ENCODE measurements at places on chromosomes 5 and 9.

- peak; percentile 12 for DNase-seq
Measured at GRCh38 chr5:77957-78804, 13.8 kb upstream of the PLEKHG4B start.

GRCh38 chr5:142262683-142263082, 62.1 kb downstream of the SPRY4 start:
- no peak for DNase-seq

- DNase-seq = no peak
Measured at GRCh38 chr9:125428060-125428901, 166.7 kb downstream of the GAPVD1 start.

GRCh38 chr9:107049046-107049802, 186.3 kb downstream of the ZNF462 start:
- DNase-seq = no peak

DNA sequence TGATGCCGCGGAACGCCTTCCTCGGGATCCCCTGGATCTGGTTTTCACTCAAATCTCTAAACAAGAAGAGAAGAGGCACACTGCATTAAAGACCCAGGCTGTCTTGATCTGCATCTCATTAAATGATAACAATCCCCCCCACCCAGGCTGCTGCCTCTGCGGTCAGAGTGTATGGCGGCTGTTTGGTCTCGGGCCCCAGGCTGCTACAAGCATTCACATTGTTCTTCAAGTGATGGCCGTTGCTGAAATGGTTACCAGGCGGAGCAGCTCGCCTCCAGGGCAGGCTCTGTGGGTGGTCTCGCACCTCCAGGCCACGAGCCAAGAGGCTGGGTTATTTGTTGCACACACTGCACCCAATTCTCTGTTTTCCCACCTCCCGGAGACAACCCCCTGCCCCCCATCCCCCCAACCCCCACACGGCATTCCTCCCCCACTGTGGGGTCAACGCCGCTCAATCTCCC, 304.1 kb upstream of the PANK3 start:
- no peak for DNase-seq

DNA sequence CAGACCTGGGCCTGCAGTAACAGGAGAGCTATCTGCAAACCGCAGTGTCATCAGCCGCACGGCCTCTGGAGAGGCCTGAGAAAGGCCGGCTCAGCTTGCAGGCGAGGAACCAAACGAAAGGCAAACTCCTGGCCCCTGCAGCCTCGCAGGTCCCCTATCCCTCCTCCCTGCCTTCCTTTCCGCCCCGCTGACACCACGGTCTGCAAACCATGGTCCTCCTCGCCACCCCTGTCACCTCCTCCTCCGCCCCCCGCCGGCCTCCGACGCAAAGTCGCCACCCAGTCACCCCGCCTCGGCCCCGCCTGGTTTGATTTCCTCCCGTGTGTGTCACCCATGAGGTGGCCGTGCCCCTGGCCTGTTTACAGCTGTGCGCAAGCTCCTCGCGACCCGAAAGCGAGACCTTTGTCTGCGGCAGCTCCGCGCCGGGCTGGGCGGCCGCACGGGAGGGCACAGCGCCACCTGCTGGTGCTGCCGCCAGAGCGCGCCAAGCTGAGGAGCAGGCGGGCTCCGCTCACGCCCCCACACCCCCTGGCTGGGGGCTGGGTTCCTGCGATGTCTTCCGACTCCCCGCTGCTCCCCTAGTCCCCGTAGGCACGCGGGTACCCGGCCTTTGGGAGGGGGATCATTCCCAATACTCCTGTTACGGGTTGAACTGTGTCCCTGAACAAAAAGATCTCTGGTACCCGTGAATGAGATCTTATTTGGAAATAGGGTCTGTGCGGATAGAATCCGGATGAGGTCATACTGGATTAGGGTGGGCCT, 19.4 kb downstream of the GBGT1 start:
- peak; percentile 87 for DNase-seq

- DNase-seq = no peak
Measured at GRCh38 chr5:123107343-123108244, 18.6 kb downstream of the PRDM6 start.

GRCh38 chr9:68804911-68805889, 100.2 kb downstream of the PIP5K1B start:
- DNase-seq = no peak

DNA sequence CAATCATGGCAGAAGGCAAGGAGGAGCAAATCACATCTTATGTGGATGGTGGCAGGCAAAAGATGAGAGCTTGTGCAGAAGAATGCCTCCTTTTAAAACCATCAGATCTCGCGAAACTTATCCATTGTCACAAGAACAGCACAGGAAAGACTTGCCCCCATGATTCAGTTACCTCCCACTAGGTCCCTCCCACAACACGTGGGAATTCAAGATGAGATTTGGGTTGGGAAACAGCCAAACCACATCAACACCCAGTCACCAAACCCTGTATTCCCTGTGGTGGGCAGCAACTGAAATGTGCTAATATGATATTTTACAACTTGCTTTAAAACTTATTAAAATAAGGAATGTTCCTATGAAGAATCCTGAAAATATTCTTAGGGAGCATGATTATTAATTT, 54.2 kb downstream of the RASGRF2 start:
- no peak for DNase-seq

DNA sequence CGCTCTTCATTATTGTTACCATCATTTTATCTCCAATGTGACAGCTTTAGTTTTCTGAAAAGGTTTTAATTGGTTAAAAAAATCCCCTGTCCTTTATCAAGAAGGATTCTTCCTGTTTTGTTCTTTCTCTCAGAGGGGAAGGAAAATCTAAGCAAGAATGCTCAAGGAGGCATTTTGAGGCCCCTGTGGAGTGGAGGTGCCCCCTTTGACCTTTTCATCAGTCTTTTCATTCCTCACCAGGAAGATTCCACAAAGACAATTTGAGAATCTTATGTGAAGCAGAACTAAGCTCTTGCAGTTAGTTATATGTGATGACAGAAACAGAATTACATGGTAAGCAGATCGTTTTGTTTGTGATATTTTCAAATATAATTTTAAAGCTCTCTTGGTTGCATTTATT, 489.6 kb downstream of the MAN2A1 start:
- no peak for DNase-seq

DNA sequence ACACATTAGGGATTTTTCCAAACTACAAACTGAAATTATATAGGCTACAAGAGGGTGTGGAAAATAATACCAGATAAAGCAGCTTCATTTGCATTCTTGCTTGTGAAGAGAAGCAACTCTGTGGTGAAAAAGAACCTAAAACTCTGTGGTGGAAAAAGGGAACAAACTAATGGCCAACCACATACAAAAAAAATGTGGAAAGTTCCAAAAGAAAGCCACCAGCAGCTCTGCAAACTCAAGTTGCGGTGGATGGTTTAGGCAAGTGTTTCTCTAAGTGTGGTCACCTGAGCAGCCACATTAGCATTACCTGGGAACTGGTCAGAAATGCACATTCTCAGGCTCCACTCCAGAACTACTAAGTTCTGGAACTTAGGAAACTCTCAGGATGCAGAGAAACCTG, 586.4 kb downstream of the ACTL7B start:
- DNase-seq = no peak

GRCh38 chr9:130461218-130461630, 16.5 kb downstream of the ASS1 start:
- DNase-seq = peak; percentile 65

DNA sequence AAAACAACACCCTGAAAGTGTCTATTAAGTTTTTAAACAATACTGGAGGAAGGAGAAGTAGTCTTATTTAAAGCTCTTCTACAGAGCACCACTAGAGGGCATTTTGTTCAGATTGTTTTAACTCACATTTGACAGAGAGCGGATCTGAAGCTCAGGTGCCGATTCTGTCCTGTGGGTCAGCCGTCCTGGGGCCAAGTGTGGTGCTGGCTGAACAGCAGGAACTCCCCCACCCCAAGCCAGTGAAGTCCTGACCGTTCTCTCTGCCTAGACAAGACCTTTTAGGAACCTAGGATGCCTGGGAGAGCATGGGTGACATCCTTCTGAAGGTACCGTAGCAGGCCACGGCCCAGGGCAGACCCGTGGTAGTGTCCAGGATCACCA, 3.9 kb downstream of the EXOC3 start:
- no peak for DNase-seq

DNA sequence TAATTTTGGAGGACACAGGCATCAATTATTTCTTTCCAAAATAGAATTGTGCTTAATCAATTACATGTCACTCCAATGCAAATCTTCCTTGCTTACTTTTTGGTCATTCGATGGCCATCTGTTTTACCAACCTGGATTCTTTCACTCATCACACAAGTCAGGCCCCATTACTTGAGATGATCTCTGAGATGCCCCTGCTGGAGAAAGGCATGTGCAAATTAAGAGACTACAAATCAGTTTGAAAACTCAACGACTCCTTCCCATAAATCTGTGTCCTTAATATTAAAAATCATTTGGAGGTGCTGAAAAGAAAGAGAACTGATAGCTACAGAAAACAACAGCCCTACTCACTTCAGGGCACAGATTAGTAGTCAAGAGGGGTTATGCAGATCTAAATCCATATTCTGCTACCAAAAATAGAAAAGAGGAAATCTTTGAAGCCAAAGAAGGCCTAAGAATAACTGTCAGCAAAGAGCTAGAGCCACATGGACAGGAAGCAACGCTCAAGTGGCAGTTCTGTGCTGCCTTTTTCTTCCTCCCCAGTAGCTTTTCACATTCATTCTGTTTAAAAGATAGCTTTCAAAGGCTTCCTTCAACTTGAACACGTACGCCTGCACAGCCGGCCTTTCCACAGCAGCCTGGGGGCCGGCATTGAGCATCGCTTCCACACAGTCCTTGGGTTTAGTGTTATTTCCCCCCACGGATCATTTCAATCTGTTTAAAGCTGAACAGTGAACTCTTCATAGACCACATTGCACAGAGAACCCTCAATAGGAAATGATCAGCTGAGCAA, 79.3 kb upstream of the MAP3K1 start:
- peak; percentile 64 for DNase-seq

- no peak for DNase-seq
Measured at GRCh38 chr5:11234501-11234911, 473.5 kb upstream of the DAP start.

- no peak for DNase-seq
Measured at GRCh38 chr9:110334183-110334582, 3.5 kb downstream of the TXNDC8 start.

GRCh38 chr9:2420543-2420942, 201.0 kb upstream of the VLDLR start:
- no peak for DNase-seq

DNA sequence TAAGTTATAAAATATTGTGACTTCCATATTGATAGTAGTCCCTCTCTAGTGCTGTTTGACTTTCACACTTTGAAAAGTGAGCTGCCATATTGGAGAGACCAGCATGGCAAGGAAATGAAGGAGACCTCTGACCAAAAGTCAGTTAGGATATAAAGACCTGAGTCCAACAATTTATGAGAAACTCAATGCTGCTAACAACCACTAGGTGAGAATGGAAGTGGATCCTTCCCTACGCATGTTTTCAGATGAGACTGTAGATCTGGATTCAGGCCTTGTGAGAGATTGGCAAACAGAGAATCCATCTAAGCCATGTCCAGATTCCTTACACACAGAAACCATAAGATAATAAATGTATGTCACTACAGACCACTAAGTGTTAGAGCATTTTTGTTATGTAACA, 81.6 kb downstream of the CTNND2 start:
- DNase-seq = no peak

GRCh38 chr9:134895908-134896833, 15.6 kb downstream of the FCN2 start:
- no peak for DNase-seq

- no peak for DNase-seq
Measured at GRCh38 chr5:126390051-126390450, 33.2 kb upstream of the GRAMD2B start.

DNA sequence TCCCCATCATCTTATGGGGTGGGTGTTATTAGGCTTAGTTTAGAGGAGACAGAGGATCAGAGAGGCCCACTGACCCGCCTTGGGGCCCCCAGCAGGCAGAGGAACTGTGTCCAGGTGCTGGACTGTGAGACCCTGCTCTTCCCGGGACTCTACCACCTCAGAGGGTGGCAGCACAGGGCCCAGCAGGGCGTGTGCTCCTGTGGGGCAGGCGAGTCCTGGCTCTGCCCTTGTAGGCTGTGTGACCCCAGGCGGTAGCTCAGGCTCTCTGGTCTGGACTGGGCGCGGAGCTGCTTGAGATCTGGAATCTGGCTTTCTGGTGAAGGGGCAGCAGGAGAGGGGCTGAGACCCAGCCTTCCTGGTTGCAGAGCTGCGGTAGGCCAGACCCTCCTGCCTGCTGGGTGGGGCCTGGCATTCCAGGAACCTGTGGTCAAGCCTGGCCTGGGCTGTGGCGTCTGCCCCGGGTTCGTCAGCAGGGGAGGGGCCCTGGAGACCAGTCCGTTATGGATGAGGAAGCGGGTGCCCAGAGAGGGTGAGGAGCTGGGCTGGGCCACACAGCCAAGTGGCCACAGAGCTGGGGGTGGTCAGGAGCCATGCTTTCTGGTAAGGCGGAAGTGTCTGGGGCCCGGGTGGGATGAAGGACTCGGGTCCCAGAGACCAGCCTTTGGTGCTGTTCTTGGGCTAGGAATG, 46.5 kb downstream of the RXRA start:
- no peak for DNase-seq

- no peak for DNase-seq
Measured at GRCh38 chr9:133303266-133304157, 28.5 kb upstream of the ABO start.

DNA sequence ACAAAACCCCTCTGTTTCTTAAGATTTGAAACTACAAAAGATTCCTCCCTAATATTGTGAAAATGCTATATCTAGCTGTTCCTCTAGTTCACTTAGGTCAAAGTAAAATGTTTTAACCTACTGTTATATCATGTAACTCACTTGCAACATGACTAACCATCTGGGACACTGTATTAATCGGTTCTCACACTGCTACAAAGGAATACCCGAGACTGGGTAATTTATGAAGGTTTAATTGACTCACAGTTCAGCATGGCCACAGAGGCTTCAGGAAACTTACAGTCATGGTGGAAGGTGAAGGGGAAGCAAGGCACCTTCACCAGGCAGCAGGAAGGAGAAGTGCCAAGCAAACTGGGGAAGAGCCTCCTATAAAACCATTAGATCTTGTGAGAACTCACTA, 34.7 kb downstream of the DIMT1 start:
- no peak for DNase-seq

DNA sequence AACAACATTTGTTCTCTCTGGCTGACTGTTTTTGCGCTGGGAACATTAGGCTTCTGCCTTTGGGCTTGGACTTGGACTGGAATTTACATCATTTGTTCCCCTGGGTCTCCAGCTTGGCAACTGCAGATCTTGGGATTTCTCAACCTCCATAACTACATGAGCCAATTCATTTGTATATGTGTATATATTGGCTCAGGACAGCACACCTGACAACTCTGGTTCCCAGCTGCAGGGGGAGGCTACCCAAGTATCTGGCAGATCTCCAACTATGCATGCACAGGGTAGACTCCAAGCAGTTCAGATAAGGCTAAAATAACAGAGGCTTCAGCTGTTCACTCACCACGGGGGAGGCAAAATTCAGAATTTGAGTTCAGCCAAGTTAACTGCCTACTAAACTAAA, 31.6 kb upstream of the F2RL1 start:
- no peak for DNase-seq

GRCh38 chr5:180026320-180026719, 45.2 kb downstream of the RNF130 start:
- DNase-seq = no peak
